LNCaP clone FGC (cell line): ENCODE measurements at places on chromosomes 12 and 14.

DNA sequence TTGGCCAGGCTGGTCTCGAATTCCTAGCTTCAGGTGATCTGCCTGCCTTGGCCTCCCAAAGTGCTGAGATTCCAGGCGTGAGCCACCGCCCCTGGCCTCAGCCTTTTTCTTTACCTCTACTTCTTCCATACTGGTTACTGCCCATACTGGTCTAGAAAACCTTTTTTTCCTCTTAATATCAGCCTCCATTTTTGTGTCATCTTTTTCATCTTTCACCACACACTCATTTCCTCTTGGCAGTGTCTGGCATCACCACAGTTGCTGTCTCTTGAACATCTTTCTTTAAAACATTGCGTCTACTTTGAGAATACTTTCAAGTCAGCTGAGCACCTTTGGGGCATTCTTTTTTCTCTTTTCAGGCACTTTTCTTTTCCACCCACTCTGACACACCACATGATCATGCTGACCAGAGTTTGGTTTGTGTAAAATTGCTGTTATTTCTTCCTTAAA, 32.7 kb downstream of the DDX47 start:
- no peak for DNase-seq

DNA sequence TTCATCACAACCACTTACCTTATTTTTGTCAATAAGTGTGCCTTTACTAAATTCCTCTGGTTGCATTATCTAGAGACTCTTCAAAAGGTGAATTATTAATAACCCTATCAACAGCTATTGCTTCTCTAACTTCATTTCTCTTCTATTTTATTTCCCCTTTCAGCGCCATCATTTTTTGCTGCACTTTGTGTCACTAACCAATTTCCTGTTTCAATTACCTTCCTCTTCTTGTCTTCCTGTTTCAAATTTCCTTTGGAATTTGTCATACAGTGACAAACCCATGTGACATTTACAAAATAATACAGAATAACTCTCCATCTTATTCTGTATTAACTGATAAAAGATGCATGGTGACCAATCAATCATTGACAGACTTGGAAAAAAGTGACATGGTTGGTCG, 12.2 kb upstream of the CLEC2A start:
- no peak for DNase-seq

DNA sequence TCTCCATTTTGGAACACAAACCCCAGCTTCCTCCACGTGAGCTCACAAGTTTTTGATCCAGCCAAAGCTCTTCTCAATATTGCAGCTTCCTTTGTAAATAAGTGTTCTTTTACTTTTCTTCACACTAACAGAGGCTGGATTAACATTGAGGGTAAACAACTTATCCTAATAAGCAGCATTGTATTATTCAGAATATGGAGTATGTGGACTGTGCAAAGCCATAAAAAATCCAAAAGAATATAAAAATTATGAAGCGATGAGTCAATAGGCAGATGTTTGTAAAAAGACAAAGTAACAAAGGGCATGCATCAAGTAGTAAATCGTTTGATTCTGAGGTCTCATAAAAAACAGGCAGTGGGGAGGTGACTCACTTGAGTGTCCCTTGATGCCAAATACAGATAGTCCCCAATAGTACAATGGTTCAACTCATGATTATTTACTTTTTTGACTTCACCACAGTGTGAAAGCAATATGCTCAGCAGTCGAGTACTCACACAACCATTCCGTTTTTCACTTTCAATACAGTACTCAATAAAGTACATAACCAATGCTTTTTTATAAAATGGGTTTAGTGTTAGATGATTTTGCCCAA, 23.1 kb upstream of the KCNK10 start:
- DNase-seq: no peak

- DNase-seq: no peak
These were observed 11.1 kb downstream of the ACTN1 start for GRCh38 chr14:68968051-68968450.

GRCh38 chr12:108093209-108093608, 35.9 kb upstream of the WSCD2 start:
- DNase-seq: no peak

- no peak for DNase-seq
These were observed 334.7 kb downstream of the BMP4 start for GRCh38 chr14:53621921-53622320.

- DNase-seq: no peak
These were observed 437.1 kb upstream of the TBX3 start for GRCh38 chr12:115121053-115121452.

- DNase-seq: no peak
These were observed 40.0 kb upstream of the RHOJ start for GRCh38 chr14:63164108-63164683.

DNA sequence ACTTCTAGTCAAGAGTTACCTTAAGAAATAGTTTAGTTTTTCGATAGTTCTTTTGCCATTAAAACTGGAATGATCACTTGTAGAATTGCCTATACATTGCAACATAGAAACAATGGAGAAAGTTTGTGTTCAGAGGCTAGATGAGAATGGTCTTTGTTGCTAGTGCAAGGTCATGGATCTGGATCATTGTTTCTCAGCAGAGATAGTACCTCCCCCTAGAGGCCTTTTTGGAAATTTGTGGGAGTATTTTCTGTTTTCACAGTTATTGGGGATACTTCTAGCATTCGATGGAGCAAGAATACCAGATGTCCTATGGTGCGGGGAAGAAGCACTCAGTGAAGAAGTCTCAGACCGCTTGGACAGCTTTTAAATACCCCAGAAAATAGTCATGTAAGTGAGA, 138.8 kb upstream of the HMGA2 start:
- DNase-seq: no peak

- no peak for DNase-seq
These were observed 34.1 kb upstream of the CIT start for GRCh38 chr12:119911182-119911581.

GRCh38 chr12:113091506-113091905, 35.0 kb downstream of the DTX1 start:
- no peak for DNase-seq

DNA sequence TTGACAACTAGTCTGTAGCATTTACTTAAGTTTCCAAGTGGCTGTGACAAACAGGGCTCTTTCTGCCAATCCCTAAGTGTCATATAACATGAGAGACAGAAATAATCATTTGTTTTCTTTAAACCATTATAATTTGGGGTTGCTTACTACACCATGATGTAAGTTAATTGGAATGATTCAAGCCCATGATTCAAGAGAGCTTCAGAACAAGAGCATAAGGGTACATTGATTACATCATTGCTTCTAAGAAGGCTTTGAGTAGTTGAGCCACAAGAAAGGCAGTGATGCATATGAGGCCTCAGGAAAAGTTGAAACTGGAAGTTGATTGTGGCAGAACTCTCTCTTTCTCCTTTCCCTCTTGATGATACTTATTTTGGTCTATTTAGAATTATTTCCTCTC, 444.0 kb downstream of the CCER1 start:
- DNase-seq: no peak

GRCh38 chr12:47870175-47870781, 34.5 kb downstream of the VDR start:
- peak; percentile 21 for DNase-seq

DNA sequence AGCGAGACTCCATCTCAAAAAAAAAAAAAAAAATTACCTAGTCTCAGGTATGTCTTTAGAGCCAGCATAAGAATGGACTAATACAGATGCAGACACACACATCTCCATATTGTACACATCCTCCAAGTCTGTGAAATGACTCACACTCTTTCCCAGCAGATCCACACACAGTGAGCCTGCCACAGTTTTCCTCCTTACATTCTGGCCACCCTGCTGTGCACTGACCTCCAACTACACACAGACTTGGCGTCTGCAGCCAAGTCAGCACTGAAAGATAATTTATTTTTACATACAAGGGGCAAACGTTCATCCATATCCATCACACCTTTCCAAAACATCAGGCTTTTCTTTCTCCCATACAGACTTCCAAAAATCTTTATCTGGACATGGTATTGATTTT, 115.9 kb downstream of the SLC25A21 start:
- no peak for DNase-seq

- DNase-seq: no peak
These were observed 56.7 kb downstream of the NTF3 start for GRCh38 chr12:5488626-5488955.

GRCh38 chr12:49054096-49054495, 6.5 kb downstream of the KMT2D start:
- DNase-seq: no peak

GRCh38 chr12:88624911-88625310, 44.6 kb upstream of the KITLG start:
- DNase-seq: no peak

GRCh38 chr12:92094751-92095161, 50.9 kb downstream of the BTG1 start:
- peak; percentile 7 for DNase-seq

- no peak for DNase-seq
These were observed 43.2 kb downstream of the CCDC88C start for GRCh38 chr14:91374287-91374878.

DNA sequence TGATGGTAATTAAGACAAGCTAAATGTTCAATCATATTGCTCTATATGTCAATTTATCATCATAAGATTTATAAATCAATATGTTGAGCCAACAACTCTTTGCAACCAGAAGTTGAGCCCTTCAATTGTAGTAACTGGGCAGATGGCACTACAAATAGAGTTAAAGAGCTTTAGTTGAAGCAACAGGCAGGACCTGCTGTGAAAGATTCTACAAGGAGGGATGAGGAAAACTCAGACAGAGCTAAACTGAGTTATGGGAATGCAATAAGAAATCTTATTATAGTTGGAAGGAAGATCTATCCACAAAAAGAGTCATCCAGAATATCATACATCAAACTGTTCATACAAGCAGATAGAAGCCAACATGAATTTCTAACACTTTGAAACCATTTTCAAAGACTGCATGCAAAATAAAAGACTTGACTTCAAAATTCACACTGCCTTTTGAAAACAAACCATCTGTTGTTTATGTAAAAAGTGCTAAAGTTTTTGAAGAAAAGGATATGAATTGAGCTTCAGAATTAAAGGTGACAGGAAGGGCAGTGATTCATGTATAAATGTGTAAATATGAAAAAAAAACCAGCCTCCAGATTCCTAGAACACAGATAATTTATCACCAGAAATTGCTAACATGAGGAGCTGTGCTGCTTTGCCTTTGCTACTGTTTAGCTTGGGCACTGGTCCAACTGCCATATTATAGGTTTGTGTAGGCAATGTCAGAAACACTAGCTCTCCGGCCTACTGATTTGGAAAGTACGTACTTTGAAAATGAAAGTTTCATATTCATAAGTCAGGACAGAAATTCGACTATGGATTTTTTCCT, 133.2 kb downstream of the SLC35F4 start:
- DNase-seq: no peak

GRCh38 chr14:75015496-75015895, 12.8 kb downstream of the EIF2B2 start:
- no peak for DNase-seq

GRCh38 chr12:106021516-106021915, 117.2 kb downstream of the NUAK1 start:
- no peak for DNase-seq

GRCh38 chr12:1197264-1198018, 206.4 kb downstream of the ERC1 start:
- DNase-seq: no peak

DNA sequence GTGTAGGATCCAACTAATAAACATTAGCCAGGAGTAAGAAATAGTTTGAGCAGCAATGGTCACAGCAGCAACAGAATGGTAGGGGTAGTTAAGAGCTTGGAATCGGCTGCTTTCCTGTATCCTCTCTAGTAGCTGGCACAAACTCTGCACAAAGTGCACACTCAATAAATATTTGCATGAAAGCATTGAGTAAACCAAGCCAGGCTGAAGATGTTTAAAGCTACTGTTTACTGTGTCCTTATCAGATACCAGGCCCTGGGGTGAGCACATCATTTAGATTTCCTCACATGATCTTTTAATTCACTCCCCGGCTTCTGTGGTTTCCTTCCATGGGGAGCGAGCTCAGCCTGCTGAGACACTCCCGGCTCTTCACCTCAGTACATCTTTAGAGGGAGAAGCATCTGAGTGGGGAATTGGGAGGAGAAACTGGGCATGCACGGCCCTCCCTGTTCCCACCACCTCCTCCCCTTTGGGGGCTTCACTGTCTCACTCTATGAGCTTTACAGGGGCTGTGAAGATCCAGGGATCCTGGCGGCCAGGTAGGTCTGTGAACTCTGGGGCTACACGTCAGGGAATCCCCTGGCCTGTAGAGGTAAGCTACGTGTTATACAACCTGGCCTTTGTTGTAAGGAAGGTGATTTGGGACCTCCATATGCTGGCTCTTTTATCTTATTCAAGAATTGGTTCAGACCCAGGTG, 107.2 kb upstream of the VASH1 start:
- DNase-seq: peak; percentile 92

GRCh38 chr12:47841501-47841900, 21.8 kb upstream of the HDAC7 start:
- no peak for DNase-seq

- no peak for DNase-seq
These were observed 15.6 kb downstream of the LGR5 start for GRCh38 chr12:71455028-71455737.

DNA sequence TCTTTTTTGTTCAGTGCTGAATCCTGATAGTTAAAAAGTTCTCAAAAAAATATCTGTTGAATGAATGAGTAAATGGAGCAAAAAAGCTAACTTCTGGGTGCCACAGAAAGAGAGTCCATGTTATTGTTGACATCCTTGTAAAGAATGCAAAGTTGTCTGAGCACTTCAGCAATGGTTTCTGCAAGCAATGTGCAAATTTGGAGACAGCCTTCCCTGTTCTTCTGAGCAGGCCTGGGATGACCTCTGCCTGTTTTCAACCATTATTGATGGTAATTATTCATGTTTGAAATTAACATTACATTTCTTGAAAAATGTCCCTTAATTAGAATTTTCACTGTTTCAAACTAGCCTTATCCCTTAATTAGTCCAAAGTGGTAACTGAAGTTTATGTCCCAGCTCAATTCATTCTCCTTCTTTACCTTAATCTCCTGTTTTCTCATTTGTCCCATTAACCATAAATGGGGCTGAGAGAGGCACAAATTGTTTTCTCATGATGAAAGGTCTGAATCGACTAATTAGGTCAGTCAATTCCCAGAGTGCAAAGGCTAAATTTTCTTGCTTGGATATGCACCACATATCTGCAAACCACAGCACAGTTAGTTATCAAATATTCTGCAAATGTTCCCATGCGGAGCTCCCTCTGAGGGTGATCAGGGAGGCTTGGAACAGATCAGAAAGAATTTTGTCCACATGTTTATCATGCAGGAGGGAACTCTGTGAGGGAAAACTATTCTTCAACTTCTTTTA, 139.4 kb upstream of the KRR1 start:
- no peak for DNase-seq

GRCh38 chr12:66898700-66899469, 220.0 kb upstream of the GRIP1 start:
- no peak for DNase-seq

GRCh38 chr14:51750542-51750941, 98.8 kb downstream of the FRMD6 start:
- DNase-seq: no peak

DNA sequence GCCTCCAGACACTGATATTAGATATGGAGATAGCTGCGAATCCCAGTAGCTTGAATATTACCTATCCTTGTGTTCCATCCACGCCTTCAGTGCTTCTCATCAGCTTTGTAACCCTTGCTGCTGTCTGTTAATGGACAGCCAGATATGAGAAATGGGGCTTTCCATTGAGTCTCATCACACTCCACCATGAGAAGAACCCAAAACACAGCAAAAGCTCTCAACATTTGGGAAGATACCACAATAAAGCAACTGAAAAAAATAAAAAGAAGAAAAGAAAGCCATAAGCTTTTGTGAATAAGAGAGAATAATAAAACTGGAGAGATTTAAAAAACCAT, 225.4 kb downstream of the GALC start:
- DNase-seq: no peak
